Uterus (tissue), 4 donors: ENCODE measurements at places on chromosomes 1 and 21. TPM values are rescaled to one million over a fixed set of nuclear protein-coding genes. Genes with fewer than 3 reads are reported as not detected.

Gene FCGR1A
- 1.6 TPM for total RNA-seq

Gene LCA5L
- 2.2 TPM for total RNA-seq

Gene OR2T35
- not detected for total RNA-seq

Gene HSD11B1
- total RNA-seq: 12.8 TPM

Gene LAX1
- total RNA-seq: 0.28 TPM

GRCh38 chr1:232248276-232248820 is 381.6 kb downstream of the SIPA1L2 start:
- no peak for DNase-seq

DNA sequence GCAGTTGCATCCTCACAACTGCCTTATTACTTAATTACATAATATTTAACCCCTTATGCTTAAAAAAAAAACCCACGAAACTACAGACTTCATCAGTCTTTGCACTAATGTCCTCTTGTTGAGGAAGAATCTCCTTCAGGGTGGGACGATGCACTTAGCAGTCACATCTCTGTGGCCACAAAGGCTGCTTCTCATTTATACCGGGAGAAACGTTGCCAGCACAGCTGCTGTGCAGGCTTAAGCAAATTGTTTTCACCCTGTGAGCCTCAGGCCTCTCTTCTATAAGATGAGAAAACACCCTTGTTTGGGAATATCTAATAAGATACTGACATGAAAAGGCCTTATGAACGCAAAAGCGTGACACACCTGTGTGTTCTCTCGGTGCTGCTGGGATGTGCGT is 2.9 kb upstream of the OBSCN start:
- DNase-seq: no peak

GRCh38 chr1:55584526-55585401 is 369.6 kb upstream of the USP24 start:
- no peak for DNase-seq
